NCI-H2081 treated with DMSO at 0.1 percent for 48 hours (cell line): ENCODE measurements at places on chromosomes 4 and X.

DNA sequence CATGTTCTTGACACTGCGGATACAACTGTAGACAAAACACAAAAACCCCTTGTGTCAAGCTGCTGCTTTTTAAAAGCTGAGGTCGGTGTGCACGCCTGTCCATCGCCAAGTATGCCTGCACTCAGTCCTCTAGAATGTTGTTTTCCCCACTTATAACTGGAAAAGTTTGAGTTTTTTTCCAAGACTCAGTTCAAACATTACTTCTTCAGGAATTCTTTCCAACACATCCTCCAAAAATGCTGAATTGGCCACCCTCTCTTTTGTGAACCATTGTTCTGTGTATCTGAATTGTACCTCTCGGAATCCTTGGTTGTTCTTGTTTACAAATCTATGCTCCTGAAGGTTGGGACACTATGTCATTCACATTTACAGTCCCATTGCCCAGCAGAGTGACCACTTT lies 94.6 kb downstream of the REELD1 start:
- no peak for DNase-seq

GRCh38 chr4:144709793-144710525 lies 64.0 kb downstream of the HHIP start:
- no peak for DNase-seq

DNA sequence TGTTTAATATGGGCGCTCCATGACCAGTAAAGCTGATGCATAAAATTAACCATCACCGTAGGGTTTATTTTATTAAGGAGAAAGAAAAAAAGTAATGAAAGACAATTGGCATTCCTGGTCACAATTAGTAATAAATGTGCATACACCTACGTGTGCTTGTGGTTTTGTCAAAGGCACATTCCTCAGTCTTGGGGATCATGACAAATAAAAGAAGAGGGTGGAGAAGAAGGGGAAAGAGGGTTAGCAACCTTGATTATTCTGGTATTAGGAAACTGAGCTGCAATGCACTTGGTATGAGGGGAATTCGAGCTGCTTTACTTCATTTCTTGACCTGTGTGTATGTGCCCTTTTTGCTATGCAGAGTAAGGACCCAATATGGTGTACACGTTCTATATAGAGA lies 1798.3 kb upstream of the PCDH7 start:
- no peak for DNase-seq

DNA sequence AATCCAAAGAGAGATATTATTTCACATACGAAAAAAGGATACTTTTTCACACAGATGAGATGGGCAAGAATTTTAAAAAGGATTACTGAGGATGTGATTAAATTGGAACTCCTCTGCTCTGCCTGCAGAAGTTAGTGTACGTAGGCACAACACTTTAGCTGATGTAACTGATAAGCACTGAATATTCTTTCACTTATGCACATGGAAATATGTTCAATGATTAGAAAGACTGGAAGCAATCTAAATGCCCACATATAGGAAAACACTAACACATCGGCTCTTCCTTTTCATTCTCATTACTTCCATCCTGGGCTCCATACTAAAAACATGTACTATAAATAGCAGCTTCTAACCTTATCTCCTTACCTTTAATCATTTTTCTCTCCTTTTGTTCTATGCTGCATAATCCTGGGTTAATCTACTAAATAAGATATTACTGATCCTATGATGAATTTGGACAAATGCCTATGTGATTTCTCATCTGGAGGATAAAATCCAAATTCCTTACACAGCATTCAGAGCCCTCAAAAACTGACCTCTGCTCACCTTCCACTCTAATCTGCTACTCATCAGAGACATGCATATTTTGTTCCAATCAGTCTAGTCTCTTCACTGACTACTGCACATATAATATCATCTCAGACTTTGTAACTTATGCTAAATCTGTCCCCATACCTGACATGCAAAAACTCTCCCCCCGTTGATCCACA lies 197.8 kb downstream of the PDGFC start:
- DNase-seq: no peak

GRCh38 chr4:112642526-112642925 lies 5.6 kb downstream of the LARP7 start:
- DNase-seq: no peak

DNA sequence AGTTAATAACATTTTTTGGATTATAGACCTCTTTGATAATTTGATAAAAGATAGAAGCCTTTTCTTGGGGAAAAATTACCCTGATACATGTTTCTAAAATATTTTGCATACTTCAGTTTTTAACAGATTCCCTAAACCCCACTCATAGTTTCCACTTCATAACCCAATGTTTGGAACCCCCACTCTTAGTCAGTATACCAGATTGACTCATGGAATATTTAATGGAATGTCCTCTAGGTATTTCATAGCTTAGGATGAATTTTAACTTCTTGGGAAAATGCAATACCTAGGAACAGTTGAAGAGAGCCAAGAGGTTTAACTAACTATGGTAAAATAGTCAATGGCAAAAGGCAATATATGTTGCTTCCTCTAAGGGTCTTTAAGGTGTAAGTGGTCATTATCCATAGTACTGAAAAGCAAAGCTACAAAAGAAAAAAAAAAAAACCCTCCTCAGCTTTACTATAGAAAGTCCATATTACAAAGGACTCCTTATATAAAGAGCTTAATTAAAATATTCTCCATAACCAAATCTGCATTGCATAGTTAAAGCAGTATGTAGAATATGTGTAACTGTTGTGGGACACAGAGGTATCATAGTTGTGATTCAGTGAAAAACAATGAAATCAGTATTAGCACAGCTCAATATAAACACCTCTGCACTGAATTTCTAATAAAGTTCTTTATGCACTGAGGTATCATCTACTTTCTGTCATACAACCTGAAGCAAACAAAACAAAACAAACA lies 159.9 kb downstream of the PCDH7 start:
- DNase-seq: no peak

- DNase-seq: no peak
These were observed 681 bp upstream of the UPF3B start for GRCh38 chrX:119853444-119853843.

GRCh38 chr4:145179281-145179860 lies 1.0 kb downstream of the OTUD4 start:
- no peak for DNase-seq

- DNase-seq: no peak
These were observed 1.8 kb downstream of the KDM5C start for GRCh38 chrX:53223068-53223693.

DNA sequence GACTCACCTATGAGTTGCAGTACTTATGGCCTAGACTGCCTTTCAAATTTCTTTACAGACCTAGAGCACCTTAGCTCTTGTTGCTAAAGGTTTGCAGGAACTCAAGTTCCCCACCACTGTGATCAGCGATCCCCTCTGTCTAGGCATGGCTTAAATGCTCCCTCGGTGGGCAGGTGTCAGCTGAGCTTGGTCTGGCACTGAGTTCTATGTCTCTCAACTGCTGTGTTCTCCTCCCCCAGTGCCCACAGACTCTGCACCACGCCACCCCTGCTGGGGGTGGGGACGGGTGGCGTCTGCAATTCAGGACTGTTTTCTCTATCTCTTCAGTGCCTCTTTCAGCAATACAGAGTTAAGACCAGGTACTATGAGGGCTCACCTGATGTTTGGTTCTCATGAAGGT lies 30.5 kb downstream of the TMEM271 start:
- DNase-seq: no peak

DNA sequence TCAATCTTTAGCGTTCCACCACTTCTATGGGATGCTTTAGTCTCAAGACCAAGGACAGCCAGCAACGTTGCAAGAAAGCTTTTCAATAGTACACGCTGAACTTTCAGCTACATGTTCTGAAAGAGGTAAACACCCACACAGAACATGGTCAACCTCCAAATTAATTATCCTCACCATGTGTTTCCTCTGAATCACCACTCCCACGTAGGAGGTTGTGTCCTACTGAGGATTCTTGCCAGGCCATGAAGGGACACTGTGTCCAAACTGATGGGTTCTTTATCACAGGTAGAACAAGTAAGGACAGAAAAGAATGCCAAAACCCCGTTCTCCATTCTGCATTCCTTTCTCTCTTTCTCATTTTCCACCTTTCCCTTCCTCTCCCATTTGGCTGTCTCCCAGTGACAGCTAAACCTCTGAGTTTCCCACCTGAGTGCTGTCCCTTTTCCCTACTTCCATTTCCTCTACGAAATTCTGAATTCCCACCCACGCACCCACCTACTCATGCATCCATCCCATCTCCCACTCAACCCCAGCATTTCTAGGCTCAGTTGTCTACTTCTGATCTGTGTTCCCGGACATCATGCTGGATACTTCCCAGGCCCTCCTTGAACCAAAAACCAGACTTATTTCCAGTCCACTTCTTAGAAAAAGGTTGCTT lies 29.0 kb upstream of the GPM6B start:
- DNase-seq: no peak

DNA sequence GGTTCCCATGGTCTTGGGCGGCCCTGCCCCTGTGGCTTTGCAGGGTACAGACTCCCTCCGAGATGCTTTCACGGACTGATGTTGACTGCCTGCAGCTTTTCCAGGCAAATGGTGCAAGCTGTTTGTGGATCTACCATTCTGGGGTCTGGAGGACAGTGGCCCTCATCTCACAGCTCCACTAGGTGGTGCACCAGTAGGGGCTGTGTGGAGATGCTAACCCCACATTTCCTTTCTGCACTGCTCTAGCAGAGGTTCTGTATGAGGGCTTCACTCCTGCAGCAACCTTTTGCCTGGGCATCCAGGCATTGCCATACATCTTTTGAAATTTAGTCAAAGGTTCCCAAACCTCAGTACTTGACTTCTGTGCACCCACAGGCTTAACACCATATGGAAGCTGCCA lies 176.1 kb downstream of the DCAF12L1 start:
- no peak for DNase-seq

DNA sequence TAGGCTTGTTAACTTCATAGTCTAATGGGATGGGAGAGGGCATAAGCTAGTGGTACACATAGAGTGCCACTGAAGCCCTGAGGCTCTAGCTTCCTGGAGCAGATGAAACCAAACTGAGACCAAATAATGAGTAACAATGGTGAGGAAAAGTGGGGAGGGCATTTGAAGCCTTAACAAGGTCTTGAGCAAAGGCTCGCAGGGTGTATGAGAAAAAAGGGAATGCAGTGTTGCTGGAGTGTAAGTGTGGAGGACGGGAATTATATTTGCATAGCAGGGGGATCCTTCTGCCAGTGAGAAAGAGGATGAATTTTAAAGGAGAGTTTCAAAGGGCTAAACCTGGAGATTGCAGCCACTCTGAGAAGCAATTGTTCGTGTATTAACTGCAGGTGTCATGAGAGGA lies 263.1 kb downstream of the ANK2 start:
- DNase-seq: no peak

- DNase-seq: no peak
These were observed 27.0 kb upstream of the PDGFC start for GRCh38 chr4:156998500-156999174.

GRCh38 chr4:184416913-184417734 lies 57.2 kb downstream of the IRF2 start:
- no peak for DNase-seq

GRCh38 chrX:103418811-103419340 lies 42.5 kb downstream of the BEX3 start:
- no peak for DNase-seq

GRCh38 chr4:10736895-10737294 lies 52.3 kb upstream of the CLNK start:
- no peak for DNase-seq

GRCh38 chrX:7188672-7189071 lies 40.7 kb upstream of the PUDP start:
- no peak for DNase-seq

- no peak for DNase-seq
These were observed 8.8 kb downstream of the SH3D19 start for GRCh38 chr4:151316645-151317044.

- no peak for DNase-seq
These were observed 95.3 kb upstream of the PTPN13 start for GRCh38 chr4:86498863-86499166.

DNA sequence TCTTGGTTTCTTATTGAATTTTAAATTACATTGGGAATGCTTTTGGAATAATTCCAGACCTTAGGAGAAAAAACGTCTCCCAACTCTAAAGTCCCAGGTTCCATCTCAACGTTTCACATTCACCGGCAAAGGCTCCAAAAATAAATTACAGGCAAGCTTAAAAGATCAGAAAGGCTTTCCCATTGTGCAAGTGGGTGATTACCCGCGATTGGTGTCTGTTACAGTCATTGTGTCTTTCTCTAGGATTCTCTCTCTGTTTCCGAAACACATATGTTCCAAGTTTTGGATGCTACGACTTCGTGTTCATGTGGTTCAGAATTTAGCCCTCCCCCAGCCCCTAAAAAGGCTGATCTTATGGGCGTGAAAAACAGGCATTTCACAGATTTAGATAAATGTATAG lies 41.8 kb downstream of the PALLD start:
- no peak for DNase-seq

DNA sequence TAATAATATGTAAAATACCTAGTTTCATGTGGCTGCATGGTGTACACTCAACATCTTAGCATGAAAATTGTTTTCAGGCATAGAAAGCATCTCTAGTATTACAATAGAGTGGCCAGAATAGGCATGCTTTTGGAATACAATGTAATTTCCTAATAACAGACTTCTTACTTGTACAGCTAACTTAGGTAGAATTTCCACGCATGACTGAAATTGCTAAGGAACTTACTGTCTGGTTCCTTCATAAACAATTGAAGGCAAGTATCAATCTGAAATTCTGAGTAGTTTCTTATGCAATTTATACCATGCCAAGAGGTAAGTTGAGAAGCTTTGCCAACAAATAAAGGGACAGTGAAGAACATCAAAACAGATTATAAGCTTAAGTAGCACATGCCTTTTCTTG lies 26.7 kb downstream of the SULT1E1 start:
- no peak for DNase-seq

- DNase-seq: no peak
These were observed at the start of gene EVC for GRCh38 chr4:5710961-5711478. Gene EVC, plus strand, starts transcription at chr4:5711201. Its CDS starts 180 bp downstream, at chr4:5711381.

GRCh38 chr4:168886351-168886750 lies 123.7 kb downstream of the CBR4 start:
- DNase-seq: no peak

- DNase-seq: no peak
These were observed 5.0 kb downstream of the IL9R start for GRCh38 chrX:156002507-156002906.

GRCh38 chrX:70405003-70405402 lies 18.1 kb upstream of the GDPD2 start:
- DNase-seq: no peak
